ENCODE measurements at places on chromosomes 5 and 9.
A peak's percentile ranks its signal among the peaks of the same experiment; 100 is the strongest.

DNA sequence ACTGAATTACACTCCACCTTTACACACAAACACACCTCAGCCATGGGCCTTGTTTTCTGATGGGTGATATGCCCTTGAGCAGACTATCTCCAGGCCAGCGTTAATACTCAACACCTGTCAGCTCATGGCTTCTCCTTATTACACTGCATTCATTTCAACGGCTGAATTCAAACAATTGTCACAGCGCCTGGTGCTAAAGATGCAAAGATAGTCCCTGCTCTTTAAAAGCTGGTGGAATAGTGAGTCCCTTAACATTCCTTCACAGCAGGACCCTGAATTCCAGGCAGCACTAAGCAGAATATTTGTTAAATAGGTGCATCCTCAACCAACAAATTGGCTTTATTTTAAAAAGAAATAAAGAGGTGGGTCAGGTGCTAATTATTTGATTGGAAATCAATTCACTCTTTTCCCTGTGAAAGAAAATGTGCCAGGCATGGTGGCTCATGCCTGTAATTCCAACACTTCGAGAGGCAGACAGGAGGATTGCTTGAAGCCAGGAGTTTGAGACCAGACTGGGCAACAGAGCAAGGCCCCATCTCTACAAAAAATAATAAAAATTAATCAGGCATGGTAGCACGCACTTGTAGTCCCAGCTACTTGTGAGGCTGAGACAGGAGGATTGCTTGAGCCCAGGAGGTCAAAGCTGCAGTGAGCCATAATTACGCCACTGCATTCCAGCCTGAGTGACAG, 155.7 kb upstream of the EFNA5 start:
- no peak for DNase-seq

GRCh38 chr5:124797665-124798087, 51.2 kb upstream of the ZNF608 start:
- DNase-seq = no peak

DNA sequence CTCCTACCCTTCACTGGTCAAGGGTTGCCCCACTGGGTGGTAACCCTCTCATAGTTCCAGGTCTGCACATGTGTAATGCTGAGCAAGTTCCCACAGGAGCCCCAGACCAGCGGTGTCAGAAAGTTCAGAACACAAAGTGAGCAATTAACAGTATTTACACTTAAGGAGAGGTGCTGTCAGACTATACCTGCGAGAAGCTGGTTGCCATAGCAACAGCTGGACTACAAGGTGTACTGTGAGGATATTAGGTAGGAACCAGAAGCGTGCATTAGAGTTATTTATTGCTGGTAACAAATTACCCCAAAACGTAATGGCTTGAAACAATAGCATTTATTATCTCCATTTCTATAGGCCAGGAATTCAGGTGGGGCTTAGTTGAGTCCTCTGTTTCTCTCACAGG, 317.0 kb upstream of the RPS23 start:
- no peak for DNase-seq

GRCh38 chr5:59583151-59583809, 310.2 kb downstream of the PDE4D start:
- DNase-seq = no peak

GRCh38 chr9:137485343-137486140, 26.4 kb upstream of the NSMF start:
- DNase-seq = no peak

DNA sequence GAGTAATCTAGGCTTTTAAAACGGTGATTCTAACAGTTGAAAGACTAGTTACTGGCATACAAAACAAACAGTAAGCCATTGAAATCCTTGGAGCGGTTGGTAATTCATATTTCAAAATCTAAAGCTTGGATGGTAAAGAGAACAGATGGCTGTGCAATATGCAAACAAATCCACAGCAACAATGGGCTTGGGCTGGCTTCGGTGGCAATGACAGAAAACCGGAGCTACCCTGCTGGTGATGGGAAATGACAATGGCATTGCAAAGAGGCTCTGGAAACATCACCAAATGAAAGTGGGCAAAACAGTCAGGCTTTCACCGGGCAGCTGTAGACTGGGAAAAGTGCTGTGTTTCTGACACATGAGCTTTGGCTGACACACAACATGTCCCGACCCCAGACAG, 42.2 kb downstream of the MED27 start:
- DNase-seq = no peak

DNA sequence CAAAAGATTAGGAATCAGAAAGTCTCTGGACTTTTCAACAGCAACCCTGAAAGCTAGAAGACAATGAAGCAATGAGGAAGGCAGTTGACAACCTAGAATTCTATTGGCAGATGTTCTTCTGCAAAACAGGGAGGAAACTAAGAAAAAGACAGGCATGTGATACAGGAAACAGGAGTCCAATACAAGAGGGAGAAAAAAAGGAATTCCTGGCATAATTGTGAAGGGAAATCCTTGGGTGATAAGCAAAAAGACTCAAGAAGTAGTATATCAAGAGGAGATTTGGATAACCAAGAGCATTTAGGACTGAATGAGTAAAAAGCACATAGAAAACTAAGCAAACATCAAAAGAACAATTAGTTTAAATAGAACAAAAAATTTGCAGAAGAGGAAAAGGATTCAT, 58.6 kb downstream of the LPAR1 start:
- no peak for DNase-seq

- no peak for DNase-seq
These were observed 83.3 kb downstream of the SUSD1 start for GRCh38 chr9:112091810-112092209.

GRCh38 chr5:90484540-90484939, 9.9 kb downstream of the POLR3G start:
- DNase-seq = no peak

GRCh38 chr9:137227054-137227852, at the start of gene RNF224:
TSS of gene RNF224 (plus strand) at chr9:137227502. CDS start at chr9:137228336, 834 bp downstream.
- DNase-seq = no peak

DNA sequence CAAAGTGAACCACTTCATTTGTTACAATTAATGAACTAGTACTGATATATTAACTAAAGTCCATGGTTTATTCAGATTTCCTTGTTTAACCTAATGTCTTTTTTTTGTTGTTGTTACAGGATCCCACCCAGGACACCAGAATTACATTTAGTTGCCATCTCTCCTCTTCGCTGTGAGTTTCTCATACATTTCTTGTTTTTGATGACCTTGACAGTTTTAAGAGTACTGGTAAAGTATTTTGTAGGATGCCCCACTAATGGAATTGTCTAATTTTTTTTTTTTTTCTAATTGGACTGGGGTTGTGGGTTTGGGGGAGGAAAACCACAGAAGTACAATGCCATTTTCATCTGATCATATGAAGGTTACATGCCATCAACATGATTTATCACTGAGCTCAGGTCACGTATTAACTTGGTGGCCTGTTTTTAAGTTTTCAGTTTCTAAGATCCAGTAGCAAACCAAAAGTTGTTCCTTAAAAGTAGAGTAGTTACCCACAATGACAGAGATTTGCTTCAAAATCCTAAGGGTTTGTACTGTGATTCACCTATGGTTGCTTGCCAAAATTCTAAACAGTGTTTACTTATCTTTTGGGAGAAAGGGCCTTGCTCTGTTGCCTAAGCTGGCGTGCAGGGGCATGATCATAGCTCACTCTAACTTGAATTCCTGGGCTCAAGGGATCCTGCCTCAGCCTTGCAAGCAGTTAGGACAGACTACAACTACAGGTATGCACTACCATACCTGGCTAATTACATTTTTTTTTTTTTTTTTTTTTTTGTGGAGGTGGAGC, 4.5 kb upstream of the OTULIN start:
- peak; percentile 59 for DNase-seq

- no peak for DNase-seq
These were observed 22.0 kb downstream of the ENHO start for GRCh38 chr9:34500623-34501267.
